Thyroid gland (tissue), 4 donors: ENCODE measurements at places on chromosomes 5 and 9.

GRCh38 chr9:116349684-116350083, 196.1 kb downstream of the PAPPA start:
- DNase-seq = no peak

DNA sequence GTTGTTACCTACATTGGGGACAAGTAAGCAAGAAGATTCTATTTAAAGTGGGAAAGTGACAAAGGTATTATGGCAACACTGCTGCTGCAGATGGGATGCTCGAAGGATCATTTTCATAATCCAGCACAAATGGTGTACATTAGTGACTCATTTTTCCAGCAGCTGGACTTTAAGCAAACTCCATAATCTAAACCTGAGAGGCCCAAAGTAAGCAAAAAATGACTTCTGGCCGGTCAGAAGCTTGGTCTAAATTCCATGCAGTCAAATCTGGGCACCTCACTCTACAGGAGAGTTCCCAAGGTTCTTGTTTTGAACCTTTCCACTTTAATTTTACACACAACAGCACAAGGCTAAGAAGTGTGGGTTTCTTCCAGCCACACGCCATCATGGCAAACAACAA, 43.6 kb upstream of the TRAF1 start:
- no peak for DNase-seq

- no peak for DNase-seq
Measured at GRCh38 chr5:116411101-116411571, 163.5 kb downstream of the SEMA6A start.

DNA sequence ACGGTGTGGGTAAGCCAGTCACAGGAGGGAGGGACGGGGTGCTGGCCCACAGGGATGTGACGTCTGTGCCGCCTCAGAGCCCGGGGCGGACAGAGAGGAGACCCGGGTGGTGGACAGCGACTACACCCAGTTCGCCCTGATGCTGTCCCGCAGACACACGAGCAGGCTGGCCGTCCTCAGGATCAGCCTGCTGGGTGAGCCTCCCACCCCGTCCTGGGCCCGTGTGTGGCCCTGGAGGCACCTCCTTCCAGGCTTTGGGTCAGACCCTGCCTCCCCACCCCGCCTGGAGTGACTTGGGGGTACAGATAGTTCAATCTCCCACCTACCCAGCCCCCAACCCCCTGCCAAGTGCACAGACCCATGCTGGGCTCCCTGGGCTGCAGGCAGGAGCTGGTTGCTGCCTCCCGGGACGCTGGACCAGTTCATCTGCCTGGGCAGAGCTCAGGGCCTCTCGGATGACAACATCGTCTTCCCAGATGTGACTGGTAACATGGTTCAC, 1.7 kb downstream of the LCN12 start:
- DNase-seq = no peak

DNA sequence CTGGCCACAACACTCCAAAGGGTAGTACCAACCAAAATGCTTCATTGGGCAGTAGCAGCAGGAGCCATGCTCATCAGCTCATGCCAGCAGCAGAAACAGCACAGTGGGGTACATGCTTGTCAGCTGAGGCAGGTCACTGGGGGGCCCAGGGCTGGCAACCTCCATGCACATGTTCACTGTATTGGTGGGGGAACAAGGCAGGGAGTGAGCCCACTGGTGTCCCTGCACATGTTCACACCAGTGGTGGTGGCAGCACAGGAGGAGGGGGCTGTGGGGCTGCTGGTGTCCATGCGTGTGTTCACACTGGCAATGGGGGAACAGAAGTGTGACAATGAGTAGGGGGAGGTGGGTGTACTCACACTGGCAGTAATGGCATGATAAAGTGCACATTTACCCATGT, 254.3 kb upstream of the KIF2A start:
- no peak for DNase-seq

DNA sequence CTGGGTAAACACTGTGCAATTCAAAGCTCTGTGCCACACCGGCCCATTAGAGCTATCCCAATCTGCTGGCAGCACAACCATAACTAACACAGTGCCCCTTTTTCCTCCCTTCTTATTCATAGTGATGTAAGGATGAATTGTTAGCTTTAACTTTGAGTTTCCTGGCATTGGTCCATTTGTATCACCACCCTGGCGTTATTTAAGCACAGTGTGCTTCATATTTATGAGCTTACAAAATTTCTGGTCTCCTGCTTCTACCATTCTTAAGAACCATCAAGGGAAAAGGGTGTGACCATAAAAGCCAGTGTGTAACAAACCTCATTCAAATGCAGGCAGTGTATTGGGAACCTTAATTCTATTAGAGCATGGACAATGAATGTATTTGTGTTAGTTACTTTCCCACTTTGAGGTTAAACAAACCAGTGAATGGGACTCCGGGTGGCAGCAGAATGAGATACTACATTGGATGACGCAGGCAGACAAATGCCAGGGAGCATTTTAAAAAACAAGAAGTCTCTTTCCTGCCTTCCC, 222.6 kb downstream of the TMEM161B start:
- no peak for DNase-seq

DNA sequence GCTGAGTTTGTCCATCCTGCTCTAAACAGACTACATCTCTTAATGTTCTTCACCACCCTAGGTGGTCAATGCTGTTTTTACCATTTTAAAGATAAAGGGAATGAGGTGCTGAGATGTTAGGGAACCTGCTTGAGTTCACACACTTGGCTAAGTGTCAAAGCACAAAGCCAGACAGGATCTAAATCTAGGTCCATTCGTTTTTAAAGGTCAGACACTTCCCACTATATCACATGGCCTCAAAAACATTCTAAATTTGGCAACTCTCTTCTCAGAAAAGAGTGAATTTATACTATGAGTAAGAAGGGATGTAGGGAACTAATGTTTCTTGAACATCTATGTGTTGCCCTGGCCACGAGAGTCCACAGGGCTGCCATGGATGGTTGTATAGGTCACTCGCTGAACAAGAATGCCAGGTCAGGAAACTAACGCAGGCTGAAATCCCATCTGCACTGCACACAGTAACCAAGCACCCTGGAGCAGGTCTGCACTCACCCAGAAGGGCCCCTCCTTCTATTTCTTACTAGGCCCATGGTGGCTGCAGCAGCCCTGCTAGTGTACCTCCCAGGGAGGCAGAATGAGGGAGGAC, 213.0 kb downstream of the SPOCK1 start:
- DNase-seq = no peak

- DNase-seq = no peak
Measured at GRCh38 chr9:123364241-123364824, 8.3 kb downstream of the CRB2 start.

GRCh38 chr5:9339206-9339818, 206.6 kb downstream of the SEMA5A start:
- DNase-seq = no peak

GRCh38 chr9:38160613-38161215, 91.7 kb upstream of the SHB start:
- peak; percentile 75 for DNase-seq

DNA sequence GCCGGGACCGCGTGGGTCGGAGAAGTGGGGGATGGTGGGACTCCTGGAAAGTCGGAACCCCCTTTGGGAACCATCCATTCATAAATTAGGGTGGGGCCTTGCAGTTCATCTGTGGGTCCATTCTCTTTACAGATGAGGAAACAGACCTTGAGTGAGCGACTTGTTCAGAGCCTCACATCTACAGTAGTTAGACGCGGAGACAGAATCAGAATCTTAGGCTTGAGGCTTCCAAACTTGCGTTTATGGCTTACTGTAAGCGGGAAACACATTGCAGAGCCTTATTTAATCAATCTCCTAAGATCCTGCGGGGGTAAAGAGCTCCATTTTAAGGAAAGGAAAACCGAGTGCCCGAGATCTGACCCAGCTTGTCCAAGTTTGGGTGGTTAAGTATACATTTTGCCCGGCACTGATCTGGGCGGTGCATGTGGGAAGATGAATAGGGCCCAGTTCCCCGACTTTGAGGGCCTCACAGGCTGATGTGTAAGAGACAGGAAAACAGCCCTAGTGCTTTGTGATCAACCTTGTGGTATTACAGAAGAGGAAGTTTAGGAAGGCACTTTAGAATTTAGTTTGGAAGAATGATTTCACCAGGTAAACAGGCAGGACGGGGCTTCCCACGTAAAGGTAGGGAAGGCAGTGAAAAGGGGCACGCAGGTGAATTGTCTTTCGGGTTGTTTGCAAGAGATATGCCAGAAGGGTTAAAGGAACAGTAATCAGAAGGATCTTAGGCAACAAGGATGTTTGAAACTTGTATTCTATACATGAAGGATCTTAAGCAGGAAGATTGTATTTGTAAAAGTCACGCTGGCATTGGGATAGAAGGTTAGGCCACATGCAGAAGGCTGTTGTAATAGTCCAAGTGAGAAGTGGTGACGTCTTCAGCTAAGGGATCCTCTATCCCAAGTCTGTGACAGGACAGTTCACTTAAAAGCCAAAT, 744 bp downstream of the TARS1 start:
- no peak for DNase-seq

DNA sequence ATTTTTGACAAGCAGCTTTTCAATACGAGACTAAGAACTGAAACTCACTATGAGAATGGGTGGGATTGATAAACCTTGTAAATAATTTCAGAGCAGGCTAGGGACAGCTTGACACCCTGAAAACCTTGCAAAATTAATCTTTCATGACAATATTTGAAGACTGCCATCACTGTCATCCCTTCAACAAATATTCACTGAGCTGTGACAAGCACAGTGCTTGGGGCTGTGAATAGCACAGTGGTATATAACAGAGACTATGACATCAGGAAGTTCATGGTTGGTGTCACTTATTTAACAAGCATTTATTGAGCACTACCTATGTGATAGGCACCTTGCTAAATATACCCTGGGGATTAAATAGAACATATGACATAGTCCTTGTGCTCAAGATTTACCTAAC, 741.0 kb upstream of the RIOK2 start:
- no peak for DNase-seq

DNA sequence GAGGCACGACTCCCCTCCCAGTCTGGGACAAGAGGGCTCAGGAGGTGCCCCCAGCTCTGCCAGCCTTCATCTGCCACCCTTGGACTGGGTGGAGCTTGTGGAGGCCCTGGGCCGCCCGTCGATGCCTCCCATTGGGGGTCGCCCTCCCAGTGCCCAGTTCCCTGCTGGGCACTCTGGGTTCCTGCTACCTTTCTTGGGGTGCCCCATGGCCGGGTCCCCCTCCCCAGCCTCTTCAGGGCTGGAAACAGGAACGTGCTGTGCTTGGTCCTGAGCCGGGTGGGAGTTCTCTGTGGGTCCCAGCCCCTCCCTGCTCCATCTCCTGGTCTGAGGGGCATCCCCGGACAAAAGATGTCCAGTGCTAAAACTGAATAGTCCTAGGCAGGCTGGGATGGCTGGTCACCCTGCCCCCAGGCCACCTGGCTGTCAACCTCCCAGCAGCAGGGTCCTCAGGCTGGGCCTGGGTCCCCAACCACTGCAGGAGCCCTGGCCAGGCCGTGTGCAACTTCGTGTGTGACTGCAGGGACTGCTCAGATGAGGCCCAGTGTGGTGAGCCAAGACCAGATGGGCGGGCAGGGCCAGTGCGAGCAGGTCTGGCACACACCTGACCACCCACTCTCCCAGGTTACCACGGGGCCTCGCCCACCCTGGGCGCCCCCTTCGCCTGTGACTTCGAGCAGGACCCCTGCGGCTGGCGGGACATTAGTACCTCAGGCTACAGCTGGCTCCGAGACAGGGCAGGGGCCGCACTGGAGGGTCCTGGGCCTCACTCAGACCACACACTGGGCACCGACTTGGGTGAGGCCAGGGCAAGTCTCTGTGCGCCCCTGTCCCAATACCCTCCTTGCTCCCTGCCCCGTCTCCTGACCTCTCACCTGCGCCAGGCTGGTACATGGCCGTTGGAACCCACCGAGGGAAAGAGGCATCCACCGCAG, 784 bp downstream of the MAMDC4 start:
- no peak for DNase-seq

DNA sequence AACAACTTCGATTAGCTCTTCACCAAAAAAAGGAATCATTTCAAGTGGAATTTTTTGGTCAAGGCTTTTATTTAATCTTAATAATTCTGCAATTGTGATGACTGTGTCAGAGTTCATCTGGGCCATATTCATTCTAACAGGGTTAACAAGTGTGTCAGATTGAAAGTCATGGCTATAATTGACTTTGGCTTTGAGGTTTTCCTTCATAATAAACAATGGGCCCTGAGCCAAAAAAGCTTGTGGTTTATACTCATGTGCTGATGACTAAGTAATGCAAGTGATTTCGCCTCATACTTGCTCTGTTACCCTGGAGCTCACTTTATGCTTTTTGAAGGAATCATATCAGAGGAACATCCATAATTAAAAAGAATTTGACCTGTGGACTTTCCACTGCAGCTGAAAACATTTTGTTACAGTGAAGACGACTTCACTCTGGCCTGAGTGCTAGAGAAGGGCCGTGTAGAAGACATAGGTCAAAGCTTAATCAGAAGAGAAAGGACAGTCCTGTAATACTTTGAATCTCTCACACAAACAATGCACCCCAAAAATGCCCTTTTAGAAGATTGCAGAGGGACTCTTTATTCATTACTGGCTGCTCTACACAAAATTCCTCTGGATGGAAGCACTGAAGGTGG, 101.7 kb downstream of the GDNF start:
- DNase-seq = no peak

DNA sequence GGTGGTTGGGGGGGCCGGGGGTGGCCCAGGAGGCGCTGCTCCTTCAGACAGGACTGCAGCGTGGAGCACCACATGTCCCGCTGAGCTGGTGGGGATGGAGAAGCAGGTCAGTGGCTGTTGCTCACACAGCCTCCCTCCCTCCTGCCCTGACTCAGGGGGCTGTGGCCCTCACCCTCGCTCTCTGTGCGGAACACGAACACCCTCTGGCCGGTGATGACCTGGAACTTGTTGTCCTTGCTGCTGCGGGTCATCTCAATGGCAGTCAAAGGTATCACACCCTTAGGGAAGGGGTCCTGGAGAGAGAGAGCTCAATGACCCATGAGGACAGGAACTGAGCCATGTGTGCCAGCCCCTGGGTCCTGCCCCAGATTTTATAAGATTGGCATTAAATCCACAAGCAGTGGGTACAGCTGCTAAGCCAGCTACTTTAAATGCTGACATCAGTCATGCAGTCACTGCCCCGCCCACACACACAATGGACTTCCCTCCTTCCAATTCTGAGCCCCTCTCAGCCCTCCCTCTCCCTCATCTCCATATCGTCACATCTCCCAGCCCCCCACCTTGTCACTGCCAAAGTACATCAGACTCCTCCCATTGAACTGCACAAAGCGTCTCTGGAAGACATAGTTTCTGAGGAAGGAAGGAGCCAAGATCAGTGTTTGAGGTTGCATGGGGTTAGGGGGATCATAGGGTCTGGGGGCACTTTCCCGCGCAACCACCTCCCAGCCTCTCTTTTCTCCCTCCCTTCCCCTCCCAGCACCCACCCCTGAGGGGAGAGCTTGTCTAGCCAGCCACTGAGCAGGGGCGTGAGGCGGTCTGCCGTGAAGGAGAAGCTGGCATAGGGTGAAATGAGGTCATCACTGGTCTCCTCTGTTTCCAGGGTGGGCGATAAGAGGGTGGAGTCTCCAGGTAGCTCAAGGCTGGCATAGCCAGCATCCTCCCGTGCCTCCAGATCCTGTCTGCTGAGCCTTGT, 8.9 kb downstream of the ARAP3 start:
- peak; percentile 18 for DNase-seq

DNA sequence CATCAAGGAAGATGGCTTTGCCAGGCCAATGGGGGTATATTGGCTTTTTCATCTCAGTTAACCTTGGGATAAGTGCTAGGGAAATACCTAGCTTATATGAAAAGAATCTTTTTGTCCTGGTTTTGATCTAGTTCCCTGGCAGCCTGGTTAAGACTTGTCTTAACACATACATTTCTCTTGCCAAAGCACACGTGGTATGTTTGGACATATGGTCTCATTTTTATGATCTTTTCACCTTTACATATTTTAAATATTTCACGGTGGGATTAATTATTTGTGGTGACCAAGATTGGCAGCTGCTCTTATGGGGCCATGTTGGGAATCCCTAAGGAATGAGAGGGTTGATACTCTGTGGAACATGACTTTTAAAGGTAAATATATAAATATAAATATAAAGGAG, 312.5 kb downstream of the NPR3 start:
- DNase-seq = no peak
